ENCODE measurements at places on chromosomes 13 and 19.

DNA sequence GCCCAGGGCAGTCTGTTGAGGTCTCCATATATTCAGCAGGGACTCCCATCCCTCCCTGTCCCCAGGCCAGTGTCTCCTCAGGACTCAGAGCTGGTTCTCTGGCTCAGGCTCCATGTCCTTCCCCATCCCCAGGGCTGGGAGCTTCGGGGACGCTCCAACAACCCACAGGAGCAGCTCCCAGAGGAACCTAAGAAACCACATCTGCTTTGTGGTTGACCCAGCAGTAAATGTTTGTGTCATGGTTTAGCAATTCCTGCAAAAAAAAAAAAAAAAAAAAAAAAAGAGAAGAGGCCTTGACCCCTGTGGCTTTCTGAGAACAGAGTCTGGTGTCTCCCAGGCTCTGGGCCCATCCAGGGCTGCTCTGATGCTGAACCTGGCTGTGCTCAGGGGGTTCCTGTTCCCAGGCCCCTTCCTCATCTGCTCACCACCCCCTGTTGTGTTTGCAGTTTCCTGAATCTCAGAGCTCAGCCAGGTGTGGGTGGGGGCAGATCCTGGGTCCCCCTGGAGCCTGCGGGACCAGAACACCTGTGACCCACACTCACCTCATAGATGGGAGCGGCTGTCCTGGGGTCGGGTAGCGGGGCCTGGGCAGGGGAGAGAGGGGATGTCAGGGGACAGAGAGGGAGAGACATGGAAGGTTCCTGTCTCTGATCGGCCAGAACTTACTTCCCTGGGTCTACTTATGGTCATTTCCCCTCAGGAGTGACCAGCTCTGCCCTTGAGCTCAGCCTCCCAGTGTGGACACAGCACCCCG lies 25.2 kb upstream of the CEACAM1 start:
- no peak for DNase-seq

DNA sequence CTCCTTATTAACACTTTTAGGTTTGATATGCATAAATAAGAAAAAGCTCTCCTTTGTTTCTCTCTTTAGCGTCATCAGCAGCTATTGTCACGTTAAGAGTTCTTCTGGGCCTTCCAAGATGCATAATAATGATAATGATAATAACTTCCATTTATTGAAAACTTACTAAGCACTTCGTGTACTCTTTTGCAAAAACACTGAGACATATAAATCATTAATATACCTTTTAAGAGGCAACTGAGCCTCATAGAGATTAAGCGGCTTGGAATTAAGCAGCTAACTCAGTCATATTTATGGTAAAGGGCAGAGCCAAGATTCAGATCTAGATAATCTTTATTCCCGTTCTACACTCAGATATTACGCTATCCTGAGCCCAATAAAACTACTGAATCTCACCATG lies 1105.1 kb downstream of the OLFM4 start:
- no peak for DNase-seq

GRCh38 chr13:34167347-34167746 lies 349.4 kb downstream of the RFC3 start:
- DNase-seq: no peak

GRCh38 chr13:88461272-88462009 lies 790.3 kb downstream of the SLITRK5 start:
- no peak for DNase-seq

- DNase-seq: peak; percentile 48
Measured at GRCh38 chr19:4567584-4568071, 8.1 kb upstream of the SEMA6B start.

GRCh38 chr19:38730731-38731589 lies 13.3 kb downstream of the CAPN12 start:
- no peak for DNase-seq

GRCh38 chr19:1836458-1837221 lies 11.6 kb downstream of the REXO1 start:
- DNase-seq: no peak

- DNase-seq: no peak
Measured at GRCh38 chr19:6212403-6213265, 67.1 kb downstream of the MLLT1 start.

DNA sequence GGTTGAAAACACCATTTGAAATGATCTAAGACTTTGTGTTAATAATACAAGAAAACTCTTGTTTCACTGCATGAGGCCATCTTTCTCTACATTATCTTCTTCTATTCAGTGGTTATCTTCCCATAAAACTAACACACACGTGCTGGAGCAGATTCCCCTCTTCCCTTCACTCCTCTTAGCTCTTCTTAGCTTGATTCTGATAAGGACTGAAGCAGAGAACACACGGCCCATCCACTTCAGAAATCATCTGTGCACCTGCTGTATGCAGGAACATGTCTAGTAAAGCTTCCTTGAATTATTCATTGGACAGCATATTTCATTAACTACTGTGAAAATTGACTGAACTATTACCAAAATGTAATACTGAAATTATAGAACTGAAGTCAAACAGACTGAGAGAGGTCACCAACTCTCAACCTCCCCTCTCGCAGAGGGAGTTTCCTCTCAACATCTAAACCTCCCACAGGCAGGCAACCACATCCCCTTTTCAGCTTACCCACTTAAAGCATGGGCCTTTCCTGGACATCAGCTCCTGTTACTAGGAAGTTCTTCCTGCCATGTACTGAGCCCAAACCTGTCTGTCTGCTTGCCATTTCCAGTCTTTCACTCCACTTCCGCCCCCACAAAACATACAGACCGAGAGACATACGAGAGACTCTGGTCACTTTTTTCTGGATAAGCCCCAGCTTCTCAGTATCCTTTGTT lies 113.9 kb downstream of the CRYL1 start:
- DNase-seq: peak; percentile 40

DNA sequence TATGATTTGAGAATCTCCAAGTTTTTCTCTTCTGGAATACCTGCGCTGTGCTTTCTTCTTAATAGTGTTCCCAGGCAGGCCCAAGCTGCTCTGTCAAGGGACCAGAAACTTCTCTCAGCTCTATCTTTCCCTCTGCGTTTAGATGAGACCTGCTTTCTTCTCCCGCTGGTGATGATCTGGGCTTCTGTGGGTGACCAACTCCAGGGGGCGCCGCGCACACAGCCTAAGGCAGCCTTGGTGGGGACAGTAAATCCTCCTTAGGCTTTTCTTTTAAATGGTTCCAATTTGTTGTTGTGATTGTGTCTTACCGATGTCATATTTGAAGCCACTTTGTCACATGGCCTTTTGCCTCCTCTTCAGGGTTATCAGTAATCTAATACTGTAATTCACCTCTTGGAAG lies 439.4 kb upstream of the KLF12 start:
- no peak for DNase-seq

DNA sequence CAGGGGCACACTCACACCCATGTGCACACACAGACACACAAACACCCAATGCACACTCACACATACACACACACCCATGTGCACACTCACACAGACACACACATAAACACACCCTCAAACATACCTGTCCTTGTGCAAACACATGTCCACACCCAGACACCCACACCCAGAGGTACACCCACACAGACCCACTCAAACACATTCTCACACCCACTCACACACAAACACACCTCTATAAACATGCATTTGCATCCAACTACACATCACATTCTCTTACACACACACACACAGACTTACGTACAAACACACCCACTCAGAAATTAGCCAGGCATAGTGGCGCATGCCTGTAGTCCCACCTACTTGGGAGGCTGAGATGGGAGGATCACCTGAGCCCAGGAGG lies 31.4 kb downstream of the FBN3 start:
- no peak for DNase-seq

Measured in CD4-positive, alpha-beta memory T cell (primary cell).